ENCODE measurements at places on chromosomes 7 and 10. TPM values are rescaled to one million over a fixed set of nuclear protein-coding genes. Genes with fewer than 3 reads are reported as not detected.

Gene ERVW-1
- not detected for total RNA-seq

Gene RARRES2
- not detected for total RNA-seq

Gene ADAMTS14
- under 0.01 TPM for total RNA-seq

Gene TRIL
- 0.33 TPM for total RNA-seq

Gene NUTM2D
- 0.60 TPM for total RNA-seq

Gene PRF1
- not detected for total RNA-seq

Gene NXPH1
- not detected for total RNA-seq

Gene KLF14
- total RNA-seq, result not detected

Gene ACSM6
- total RNA-seq, result not detected

Gene OR2AE1
- not detected for total RNA-seq

Gene MYL10
- total RNA-seq, result not detected

Gene KEL
- total RNA-seq, result not detected

Gene PKD2L1
- total RNA-seq, result not detected

Gene ADRB1
- total RNA-seq, result 0.13 TPM

Gene TNS3
- total RNA-seq, result 15.8 TPM

Gene ARHGAP22
- 86.9 TPM for total RNA-seq

Gene PRPS1L1
- not detected for total RNA-seq

Gene VTI1A
- total RNA-seq, result 31.0 TPM

Gene FAM25C
- not detected for total RNA-seq

Gene TRIM50
- total RNA-seq, result not detected

Gene ATOH7
- not detected for total RNA-seq

Gene ZNF487
- total RNA-seq, result 3.3 TPM

Gene IRF5
- 0.18 TPM for total RNA-seq

Gene LOXL4
- total RNA-seq, result 1.3 TPM

Gene RPEL1
- 0.13 TPM for total RNA-seq

Gene TAS2R3
- total RNA-seq, result 0.46 TPM

Gene ADAP1
- 1.8 TPM for total RNA-seq

Gene GNG11
- total RNA-seq, result 170 TPM

Gene SPACDR
- 1.2 TPM for total RNA-seq

Gene UCN3
- not detected for total RNA-seq

Gene SLC18A3
- not detected for total RNA-seq

Gene SRRM3
- total RNA-seq, result 0.53 TPM

Gene FERD3L
- not detected for total RNA-seq

Gene ADCYAP1R1
- total RNA-seq, result 0.46 TPM

Gene CHN2
- total RNA-seq, result 0.78 TPM

Gene CALML3
- total RNA-seq, result not detected

Gene AKR1C4
- not detected for total RNA-seq

Gene PAPOLB
- total RNA-seq, result 0.04 TPM

Gene CCAR1
- total RNA-seq, result 40.4 TPM

Gene AFAP1L2
- 7.3 TPM for total RNA-seq

Gene TFR2
- 0.85 TPM for total RNA-seq

Gene LIPK
- not detected for total RNA-seq

Gene TUBAL3
- total RNA-seq, result 0.11 TPM
